ENCODE measurements at places on chromosomes 4 and X.
A peak's percentile ranks its signal among the peaks of the same experiment; 100 is the strongest.

GRCh38 chrX:43552156-43552555 lies 103.9 kb upstream of the MAOA start:
- DNase-seq = no peak

- no peak for DNase-seq
Measured at GRCh38 chr4:102625232-102625930, 124.2 kb downstream of the NFKB1 start.

DNA sequence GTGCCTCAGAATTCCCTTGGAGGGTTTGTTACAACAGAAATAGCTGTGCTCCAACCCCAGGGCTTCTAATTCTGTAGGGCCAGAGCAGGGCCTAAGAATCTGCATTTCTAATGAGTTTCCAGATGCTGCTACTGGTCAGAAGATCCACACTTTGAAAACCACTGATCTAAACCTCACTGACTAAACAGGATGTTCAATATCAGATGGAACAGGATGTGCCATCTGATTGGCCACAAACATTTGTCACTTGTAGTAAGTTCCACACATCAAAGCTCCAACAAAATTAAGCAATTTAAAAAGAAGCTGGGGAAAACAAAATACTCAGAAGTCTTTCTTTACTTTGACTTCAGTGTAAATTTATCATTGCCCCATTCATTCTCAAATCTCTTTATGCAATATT lies 14.3 kb downstream of the CASK start:
- no peak for DNase-seq

DNA sequence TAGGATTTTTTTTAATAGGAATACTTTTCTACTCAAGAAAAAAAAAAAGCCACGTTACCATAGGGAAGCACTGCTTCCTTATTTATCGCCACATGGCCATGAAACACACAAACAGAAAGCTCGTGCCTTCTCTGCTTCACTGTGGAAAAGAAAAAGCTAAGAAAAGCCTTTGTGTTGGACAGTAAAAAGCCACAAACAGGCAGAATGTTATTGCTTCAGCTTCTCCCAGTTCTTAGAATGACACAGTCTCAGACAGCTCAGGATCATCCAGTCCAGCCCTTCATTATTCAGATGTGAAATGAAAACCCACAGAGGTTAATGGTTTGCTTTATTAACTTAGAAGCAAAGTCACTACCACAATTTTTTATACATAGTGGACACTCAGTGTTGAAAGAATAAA lies 181.6 kb upstream of the NOCT start:
- no peak for DNase-seq

- no peak for DNase-seq
Measured at GRCh38 chr4:76156635-76157034, 8.4 kb upstream of the NUP54 start.

DNA sequence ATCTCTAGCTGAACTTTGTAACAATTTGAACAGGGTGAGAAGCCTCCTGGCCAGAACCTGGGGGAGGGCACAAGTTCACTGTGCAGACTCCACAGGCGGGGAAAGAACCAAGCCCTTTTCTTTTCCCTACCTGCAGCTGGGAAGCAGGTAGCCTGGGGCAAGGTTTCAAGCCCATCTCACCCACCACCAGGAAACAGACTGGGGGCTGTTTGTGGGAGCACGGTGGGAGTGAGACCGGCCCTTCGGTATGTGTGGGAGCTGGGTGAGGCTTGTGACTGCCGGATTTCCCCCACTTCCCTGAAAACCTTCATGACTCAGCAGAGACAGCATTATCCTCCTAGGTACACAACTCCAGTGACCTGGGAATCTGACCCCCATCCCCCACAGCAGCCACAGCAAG lies 211.7 kb downstream of the ZNF674 start:
- DNase-seq = no peak

DNA sequence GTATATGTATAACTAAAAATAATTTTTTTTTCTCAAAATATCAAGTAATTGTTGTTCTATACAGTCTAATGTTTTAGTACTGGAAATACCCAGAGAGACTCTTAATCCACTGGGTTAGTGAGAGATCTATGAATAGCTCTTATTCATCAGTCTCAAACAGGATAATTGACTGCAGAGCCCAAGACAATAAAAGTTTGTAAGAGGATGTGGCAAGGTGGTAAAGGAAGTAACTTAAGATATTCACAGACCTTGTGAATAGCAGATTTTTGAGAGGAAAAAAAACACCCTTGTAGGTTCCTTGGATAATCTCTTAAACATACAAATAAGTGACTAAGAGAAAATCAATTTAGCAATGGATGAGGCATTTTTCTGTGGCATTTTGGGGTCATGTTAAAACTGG lies 210.9 kb upstream of the FAM241A start:
- DNase-seq = no peak

DNA sequence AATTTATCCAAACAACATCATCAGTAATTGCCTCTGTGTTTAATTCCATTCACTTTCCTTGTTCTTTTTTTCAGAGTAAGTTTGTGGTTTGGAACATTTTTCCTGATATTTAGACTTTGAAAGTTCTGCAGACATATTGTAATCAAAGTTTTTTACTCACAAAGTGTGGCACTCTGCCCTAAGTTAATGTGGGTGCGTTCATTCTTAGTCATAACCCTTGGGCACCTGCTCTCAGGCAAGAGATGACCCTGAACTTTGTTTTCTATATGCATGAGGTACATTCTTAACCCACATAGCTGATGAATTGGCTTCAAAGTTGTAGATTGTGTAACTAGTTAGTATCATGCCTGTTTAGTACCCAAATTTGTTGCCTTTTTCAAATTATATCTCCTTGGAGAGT lies 424.3 kb downstream of the GRXCR1 start:
- no peak for DNase-seq

DNA sequence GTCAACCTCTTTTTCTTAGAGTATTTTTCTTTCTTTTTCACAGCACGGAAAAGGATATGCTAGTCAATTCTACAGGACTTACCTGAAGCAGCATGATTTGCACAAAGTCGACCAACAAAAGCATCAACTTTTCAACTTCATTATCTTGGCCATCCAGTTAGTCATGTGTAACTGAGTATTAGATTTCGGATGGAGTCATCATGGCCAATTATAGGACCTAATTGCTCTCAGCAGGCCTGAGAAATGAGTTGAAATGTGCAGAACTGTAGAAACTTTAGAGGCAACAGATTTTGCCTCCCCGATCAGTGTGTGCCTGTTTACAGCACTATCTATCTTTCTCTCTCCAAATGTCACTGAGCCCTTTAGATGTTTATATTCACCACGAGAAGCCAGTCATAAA lies 41.0 kb downstream of the PCDH10 start:
- DNase-seq = no peak

DNA sequence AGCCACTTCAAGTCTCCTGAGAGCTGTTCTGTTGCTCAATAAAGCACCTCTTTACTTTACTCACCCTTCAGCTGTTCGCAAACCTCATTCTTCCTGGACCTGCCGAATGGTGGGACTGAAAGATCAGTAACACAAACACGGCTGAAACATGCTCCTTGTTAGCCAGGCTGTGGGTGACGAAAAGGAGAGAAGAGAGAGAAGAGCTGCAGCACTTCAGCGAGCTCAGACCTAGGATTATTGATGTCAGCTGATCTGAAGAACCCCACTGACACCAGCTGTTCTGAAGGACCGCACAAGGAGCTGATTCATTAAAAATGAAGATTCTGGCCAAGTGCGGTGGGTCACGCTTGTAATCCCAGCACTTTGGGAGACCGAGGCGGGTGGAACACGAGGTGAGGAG lies 2020.0 kb upstream of the ADGRL3 start:
- no peak for DNase-seq

DNA sequence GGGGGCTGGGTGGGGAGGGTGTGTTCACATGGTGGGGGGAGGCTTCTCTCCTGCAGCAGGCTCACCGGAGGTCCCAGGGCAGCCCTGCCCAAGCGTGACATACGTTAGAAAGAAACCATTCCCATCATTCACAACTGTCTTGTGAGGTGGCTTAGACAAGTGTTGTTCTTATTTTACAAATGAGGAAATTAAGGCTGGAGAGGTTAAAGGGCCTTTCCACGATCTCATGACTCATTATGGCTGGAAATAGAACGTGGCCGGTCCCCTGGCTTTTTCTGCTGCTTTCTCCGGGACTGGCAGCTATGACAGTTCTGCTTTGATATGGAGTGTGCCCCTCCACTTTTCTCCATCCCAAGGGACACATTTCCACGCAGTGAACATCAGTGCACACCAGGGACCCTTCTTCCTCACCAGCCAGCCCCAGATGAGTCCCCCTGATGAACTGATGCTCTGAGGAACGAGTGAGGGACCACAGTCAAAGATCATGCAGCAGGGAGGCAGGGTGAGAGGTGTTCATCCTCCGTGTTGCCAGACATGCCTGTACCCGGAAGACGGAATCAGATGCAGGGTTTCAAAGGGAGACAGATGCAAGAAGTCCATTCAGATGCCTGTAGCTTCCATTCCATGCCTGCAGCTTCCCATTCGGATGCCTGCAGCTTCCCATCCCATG lies 64.0 kb upstream of the ACSL1 start:
- DNase-seq = no peak

DNA sequence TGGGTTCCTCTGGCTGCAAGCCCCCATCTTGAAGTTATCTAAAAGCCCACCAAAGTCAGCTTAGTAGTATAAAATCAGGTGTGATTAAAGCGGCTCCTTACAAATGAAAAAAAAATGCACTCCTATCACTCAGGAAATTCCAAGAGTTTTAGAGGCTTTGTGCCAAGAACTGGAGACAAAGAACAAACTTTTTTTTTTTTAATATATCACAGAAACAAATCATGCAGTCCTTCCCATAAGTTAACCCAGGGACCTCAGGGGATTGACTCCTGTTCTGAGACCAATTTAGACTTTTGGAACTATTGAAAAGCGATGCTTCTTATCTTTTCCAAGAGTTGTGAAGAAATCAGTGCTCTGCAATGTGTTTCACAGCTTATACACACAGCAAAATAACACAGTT lies 53.6 kb downstream of the HHIP start:
- DNase-seq = no peak

- no peak for DNase-seq
Measured at GRCh38 chrX:154458116-154458953, at the start of gene PLXNA3. TSS of gene PLXNA3 (plus strand) at chrX:154458281. CDS start at chrX:154460184, 1,903 bp downstream.

DNA sequence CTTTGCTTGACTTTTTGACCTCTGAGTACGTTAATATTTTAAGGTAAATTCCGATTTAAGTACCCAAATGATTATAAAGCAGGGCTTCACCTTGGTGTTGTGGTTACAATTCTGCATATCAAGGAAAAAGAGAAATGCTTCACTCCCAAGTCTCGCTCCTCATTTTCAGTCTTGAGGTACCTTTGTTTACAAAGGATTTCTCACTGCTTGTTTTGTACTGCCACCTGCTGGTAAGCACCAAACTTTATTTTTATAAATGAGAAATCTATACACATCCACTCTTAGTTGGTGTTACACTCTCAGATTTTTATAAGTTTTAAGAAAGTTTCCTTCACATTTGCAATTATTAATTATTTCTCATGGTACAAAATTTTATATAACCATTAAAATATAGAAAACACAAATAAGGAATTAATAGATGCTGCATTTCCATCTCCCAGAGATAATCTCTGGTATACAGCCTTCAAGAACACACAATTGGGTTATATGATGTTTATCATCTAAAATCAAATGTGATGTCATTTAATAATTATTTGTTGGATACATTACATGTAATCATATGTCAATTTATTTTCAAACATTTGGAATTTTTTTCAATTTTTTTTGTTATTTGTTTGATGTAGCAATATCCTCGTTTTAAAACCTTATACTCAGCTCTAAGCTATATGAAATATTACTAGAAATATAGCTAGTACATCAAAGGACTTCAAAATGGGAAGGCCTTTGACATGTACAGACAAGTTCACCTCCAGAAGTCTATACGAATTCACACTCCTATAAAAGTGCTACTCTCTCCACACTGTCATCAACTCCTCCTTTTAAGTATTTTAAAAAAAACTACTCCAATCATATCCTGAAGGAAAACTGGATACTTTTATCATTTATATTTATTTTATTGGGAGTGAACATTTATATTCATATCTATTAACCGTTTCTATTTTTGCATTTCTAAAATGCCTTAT lies 179.9 kb downstream of the KCNIP4 start:
- DNase-seq = peak; percentile 48

DNA sequence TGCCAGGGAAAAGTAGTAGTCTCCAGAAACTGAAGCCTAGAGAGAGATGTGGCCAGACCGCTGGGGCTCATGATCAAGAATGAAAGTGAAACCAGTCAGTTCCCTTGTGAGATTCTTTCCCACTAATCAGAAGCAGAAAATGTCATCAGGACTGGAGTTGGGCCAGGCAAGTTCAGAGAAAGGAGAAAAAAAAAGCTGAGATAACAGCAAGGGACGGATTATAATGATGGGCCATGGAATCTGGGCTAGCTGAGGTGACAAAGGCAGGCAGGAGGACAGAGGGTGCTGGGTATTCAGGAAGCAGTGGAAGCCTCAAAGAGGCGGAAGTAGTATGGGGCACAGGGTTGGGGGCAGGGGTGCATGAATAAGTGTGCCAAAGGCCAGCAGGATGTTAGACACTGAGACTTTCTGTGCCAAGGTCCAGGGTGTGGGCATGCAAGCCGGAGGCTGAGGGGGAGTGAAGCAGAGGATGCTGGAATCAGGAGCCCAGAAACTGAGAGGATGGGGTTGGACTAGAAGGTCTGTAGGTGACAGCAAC lies 2.5 kb downstream of the CXorf38 start:
- DNase-seq = peak; percentile 68

GRCh38 chr4:114399105-114399504 lies 199.5 kb upstream of the UGT8 start:
- no peak for DNase-seq

GRCh38 chr4:164402554-164402953 lies 351.4 kb upstream of the SMIM31 start:
- DNase-seq = no peak

DNA sequence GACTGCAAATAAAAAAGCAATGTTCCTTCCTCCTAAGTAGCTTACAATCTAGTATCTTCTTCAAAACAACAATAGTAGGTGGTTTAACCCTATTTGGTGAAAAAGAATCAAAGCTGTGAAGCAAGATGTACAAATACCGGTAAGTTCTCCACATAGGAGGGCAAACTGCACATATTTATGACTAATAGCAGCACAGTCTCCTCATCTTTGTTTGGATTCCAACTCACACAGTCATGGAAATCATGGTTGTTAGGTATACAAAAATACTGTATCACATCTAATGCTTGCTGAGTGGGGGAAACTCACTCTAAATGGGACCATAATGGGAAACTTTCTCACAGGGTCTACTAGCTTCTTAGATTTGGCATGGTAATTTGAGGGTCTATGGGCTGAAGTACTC lies 597.2 kb downstream of the INPP4B start:
- peak; percentile 73 for DNase-seq

DNA sequence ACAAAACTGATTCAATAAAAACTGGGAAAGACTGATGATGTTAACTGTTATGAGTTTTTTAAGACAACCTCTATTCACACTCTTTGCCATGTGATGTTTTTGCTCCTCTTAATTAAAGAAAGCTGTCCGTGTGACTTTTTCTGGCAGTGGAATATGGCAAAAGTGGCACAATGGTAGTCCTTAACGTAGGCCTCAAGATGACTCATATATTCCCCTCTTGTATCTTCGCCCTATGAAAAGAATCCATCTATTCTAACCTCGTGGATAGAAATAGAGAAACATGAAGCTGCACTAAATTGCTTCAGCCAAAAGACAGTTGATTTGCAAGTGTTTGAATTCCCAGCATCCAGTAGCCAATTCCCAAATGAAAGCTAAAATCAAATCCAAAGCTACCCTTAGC lies 603.8 kb upstream of the PCDH7 start:
- no peak for DNase-seq

- DNase-seq = peak; percentile 18
Measured at GRCh38 chrX:68018248-68019203, 414.8 kb downstream of the OPHN1 start.
